ENCODE measurements at places on chromosomes 1 and 21. TPM values are rescaled to one million over a fixed set of nuclear protein-coding genes. Genes with fewer than 3 reads are reported as not detected.
A peak's percentile ranks its signal among the peaks of the same experiment; 100 is the strongest.

DNA sequence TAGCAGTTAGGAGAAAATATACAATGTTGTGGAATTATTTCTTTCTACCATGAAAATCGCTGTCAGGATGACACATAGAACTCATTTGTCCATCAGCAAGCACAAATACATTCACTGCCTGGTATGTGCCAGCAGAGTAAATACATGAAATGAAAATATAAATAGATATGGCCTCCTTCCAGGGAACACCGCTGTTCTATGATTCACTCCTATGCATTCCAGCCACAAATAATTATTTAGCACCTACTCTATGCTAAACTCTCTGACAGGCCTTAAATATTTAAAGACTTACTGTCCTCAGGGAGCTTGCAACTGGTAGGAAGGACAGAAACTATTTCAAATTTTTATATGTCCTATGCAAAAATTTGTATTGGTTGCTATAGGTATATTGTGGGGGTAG is 975.0 kb upstream of the NCAM2 start:
- no peak for DNase-seq

- no peak for DNase-seq
Observed at GRCh38 chr21:31273278-31273677, 70.8 kb downstream of the TIAM1 start.

GRCh38 chr1:167752219-167752985 is 30.6 kb downstream of the MPZL1 start:
- DNase-seq, result no peak

DNA sequence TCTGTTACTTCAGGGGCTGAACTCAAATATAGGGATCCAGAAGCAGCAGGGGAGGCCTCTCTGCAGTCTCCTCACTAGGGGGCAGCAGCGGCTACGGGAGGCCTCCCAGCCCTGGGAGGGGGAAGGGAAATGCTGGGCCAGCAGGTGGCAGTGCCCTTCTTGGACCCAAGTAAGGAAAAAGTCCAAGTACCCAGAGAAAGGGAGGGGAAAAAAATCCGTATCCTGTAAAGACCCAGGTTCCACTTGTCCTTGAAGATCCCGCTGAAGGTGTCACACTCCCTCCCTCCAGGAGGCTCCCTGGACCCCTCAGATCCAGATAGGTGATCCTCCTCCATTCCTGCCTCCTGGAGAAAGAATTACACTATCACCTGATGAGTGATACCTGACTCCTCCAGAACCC is 14.1 kb upstream of the NUAK2 start:
- DNase-seq, result no peak

DNA sequence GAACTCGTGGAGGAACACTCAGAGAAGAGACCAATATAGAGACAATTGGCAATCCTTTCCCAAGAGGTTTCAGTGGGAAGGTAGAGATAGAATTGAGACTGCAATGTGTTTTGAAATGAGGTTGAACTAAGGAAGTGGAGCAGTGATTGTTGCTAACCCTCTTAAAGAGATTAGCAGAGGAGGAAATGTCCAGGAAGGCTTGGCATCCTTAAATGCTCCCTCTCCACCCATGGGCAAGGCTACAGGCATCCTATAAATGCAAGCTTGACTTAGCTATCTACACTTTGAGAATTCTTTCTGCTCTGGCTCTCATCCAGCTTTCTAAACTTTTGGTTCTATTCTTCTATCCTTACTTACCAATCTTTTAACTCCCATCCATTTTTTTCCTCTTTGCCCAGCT is 30.3 kb upstream of the XPR1 start:
- no peak for DNase-seq

DNA sequence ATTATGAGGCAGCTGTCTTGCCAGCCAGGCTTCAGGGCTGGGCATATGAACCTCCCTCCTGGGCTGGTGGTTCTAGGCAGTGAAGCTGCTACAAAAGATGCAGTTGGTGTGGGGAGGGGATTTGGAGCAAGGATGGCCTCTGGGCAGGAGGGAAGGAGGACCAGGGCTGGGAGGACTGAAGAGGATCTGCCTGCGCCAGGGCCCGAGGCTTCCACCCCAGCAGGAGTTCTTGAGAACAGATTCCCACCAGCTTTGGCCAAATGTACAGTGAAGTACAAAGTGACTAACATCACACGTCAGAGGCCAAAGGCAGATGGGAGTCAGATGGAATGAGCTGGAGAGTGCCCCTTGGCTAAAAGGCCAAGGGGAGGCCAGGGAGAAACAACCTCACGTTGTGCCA is 62.4 kb downstream of the DDX20 start:
- DNase-seq, result no peak

DNA sequence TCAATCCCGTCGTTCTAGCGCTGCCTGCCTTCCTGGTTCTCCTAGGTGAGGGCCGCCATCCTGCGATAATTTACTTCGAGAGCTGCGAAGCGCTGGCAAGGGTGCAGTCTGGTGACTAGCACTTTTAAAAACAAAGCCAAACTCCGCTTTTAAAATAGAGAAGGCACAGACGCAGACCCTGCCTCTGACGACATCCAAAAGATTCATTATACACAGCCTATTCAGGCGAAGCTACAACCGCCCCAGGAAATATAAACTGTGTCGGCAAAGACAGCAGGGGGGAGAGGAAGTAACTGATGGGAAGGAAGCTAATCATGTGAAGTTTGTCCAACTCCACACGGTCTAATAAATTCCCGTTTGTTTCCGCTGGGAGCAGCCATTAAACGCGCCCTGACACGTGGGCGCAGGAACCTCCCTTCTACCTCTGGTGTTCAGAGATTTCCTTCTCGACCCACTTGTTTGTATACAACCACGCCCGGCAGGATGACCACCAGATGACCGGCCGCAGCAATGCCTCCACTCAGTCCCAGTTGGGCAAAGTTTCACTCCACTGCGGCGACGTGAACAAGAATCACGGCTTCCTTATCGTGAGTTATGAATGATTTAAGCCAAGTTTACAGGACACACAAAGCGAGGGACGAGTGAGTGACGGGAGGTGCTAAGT is 1.3 kb downstream of the GNG12 start:
- peak; percentile 42 for DNase-seq

GRCh38 chr1:113035086-113035485 is 37.9 kb upstream of the LRIG2 start:
- DNase-seq, result no peak

DNA sequence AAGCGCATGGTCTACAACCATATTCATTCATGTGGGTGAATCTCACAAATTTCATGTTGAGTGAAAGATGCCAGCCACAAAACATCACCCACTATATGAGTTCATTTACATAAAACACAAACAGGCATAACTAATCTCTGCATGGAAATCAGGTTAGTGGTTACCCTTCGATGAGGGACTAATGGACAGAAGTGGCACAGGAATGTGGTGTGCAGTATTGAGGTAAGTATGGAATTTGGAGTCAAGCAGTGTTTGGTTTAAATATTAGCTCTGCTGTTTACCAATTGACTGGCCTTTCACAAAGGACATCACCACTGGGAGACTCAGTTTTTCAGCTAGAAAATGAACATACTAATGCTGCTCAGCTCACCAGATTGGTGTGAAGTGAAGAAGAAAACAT is 24.2 kb downstream of the CCDC185 start:
- no peak for DNase-seq

GRCh38 chr21:40851749-40852148 is 4.8 kb upstream of the DSCAM start:
- no peak for DNase-seq

DNA sequence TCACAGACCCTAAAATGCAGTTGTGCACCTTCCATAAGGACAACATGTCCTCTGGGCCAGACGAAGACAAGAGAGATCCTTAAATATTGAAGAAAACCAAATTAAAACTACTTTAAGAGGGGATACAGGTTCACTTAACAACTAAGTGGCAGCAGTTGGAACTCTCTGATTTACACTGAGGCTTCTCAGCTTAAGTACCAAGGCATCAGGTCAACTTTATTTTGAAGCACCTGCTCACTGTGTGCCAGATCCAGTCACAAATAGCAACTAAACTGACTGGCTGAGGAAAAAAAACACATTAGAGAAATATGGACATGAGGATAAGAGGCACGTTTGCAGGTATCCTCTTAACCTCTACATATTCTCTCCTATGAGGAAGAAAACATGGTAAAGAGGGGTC is 33.2 kb downstream of the SLC35D1 start:
- DNase-seq, result no peak

DNA sequence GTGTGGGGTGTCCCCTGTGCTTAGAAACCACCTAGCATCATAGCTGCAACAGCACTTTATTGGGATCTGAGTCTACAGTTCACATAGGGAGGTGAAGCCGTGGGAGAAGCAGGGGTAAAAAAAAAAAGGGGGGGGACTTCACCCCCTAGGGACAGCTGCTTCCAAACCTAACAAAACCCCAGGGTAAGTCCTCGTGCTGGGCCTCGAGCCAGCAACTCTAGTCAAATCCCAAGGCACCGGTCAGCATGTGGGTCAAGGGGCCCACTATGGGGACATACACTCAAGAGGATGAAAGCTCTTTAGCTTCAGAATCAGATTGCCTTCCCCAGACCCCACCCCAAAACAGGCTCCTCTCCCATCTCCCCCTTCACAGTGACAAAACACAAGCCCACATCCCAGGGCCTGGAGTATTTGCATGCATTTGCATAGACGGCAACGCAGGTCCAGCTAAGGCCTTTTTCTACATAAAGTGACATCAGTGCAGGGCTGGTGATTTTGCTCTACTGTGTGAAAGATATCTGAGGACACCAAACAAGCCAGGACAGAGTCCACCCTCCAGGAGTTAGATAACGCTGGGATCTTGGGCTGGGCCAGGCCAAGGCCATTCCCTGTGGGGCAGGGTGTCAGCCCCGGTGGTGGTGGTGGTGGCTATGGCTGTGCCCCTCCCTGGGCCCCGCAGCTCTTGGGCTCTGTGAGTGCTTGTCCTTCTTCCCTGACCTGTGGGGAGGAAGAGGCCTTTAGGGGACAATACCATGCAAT is 8.1 kb upstream of the PMVK start:
- no peak for DNase-seq

DNA sequence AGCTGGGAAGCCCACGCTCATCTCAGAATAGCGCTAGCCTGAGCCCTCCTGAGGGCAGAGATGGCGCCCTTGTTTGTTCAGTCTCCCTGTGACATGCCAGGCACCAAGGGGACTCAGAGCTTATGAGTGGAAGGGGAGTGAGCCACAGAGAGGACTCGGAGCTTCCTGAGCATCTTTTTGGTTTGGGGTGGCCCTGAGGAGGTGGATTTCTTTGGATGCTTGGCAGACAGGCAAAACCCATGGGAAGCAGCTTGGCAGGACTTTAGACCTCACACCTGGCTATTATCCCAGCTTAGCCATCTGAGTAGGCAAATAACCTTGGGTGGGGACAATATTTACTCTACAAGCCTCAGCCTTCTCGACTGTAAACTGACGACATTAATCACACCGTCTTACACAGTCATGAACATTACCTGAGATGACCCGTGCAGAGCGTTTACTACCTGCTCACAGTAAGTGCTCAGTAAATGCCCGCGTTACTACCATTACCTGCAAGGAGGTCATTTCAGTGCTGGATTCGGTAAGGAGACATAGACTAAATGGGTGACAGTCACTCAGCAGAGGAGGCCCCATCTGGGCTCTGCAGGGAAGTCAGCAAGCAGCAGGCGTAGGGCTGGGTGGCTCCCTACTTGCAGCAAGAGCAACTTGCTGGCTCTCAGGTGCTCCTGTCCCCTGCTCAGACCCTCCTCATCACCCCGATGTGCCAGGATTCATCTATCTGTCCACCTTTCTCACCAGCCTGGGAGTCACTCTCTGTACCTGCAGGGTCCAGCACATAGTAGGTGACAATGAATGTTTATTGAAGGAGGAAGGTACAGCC is 54.9 kb downstream of the KLHDC7A start:
- DNase-seq, result no peak

- DNase-seq, result no peak
Observed at GRCh38 chr1:152412756-152413155, 1.3 kb downstream of the CRNN start.

- no peak for DNase-seq
Observed at GRCh38 chr1:229136822-229137221, 134.1 kb upstream of the RAB4A start.

DNA sequence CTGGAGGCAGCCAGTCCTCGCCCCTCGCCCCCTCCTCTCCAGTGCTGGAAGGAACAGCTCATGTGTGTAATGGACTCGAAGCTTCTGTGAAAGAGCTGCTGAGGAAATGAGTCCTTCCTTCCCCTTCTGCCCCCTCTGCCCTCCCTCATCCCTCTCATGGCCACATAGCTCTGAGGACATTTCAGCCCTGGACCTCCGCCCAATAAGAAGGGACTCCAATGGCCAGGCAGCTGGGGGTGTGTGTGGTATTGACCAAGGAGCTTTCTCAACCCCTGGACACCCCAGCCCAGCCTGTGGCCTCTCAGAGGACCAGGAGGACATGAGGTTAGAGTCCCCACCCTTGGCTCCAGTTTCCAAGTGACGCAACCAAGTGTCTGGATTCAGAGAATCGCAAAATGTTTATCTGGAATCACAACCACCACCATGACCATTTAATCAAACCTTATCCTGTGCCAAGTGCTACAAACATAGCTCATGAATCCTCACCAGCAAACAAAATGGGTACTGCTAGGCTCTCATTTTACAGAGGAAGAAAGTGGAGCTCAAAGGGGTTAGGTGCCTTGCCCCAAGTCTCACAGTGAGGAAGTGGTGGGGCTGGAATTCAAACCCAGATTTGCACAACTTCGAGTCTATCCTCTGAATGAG is 47.8 kb upstream of the ECE1 start:
- DNase-seq, result peak; percentile 78

DNA sequence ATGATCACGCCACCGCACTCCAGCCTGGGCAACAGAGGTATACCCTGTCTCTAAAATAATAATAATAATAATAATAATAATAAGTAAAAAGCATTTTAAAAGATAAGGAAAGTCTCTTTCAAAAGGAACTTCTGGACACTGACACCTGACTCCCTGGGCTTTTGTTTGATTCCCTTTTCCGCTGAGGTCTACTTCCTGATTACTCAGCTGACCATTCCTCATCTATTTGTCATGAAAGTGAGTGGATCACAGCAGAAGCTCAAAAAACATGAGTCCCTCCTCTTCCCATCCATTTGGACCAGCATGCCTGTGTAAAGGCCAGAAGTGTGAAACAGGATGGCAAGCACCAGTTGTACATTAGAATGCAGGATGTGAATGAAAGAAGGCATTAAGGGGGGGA is 61.1 kb upstream of the FBXO28 start:
- DNase-seq, result no peak

- DNase-seq, result no peak
Observed at GRCh38 chr1:218164930-218165700, 120.0 kb upstream of the RRP15 start.

DNA sequence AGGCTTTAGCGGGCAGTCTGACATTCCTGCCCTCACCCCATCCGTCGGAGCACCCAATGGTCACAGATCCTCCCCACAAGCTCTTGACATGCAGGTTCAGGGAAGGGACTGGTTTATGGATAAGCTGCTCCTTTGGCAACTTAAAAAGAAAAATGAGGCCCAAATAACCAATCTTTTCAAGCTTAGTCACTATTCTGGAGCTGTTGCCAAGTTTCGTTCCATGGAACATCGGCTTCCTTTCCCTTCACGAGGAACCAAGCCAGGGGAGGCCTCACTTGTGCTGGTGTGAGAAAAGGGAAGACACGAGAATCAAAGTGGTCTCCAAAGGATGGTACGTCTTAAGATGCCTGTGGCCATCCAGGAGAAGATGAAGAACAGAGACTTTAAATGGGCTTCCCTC is 46.1 kb upstream of the LPAR3 start:
- DNase-seq, result no peak

Gene LEFTY1
- polyA plus RNA-seq, result 0.09 TPM

Gene ZNF670
- polyA plus RNA-seq, result 1.6 TPM

Gene RIPPLY3
- polyA plus RNA-seq, result 0.22 TPM

Gene F3
- 52.6 TPM for polyA plus RNA-seq

Gene NBPF9
- 17.7 TPM for polyA plus RNA-seq

Gene MSH4
- 0.05 TPM for polyA plus RNA-seq

Gene LIN28A
- not detected for polyA plus RNA-seq

Gene SEMA6C
- 1.5 TPM for polyA plus RNA-seq

Gene ODR4
- polyA plus RNA-seq, result 11.2 TPM

Gene LCE1D
- not detected for polyA plus RNA-seq

Gene AQP10
- polyA plus RNA-seq, result not detected

Gene TARBP1
- 11.7 TPM for polyA plus RNA-seq
